ENCODE measurements at places on chromosomes 3 and 15.

DNA sequence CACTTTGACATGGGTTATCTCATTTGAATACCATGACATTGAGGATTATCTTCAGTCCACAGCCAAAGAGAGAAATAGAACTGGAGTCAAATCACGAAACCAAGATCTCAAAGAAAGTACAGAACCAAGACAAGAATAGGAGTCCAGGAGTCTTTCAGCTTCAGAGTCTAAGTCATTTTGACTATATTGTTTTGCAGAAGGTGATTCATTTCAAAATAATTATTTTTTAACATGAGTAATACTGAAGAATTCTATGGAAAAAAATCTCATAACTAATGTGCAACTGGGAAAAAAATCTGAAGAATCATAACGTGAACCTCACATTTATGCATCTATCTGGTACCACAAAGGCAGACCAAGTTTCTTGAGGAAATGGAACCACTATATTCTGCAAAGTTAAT, 60.3 kb downstream of the UBE3A start:
- DNase-seq, result no peak

DNA sequence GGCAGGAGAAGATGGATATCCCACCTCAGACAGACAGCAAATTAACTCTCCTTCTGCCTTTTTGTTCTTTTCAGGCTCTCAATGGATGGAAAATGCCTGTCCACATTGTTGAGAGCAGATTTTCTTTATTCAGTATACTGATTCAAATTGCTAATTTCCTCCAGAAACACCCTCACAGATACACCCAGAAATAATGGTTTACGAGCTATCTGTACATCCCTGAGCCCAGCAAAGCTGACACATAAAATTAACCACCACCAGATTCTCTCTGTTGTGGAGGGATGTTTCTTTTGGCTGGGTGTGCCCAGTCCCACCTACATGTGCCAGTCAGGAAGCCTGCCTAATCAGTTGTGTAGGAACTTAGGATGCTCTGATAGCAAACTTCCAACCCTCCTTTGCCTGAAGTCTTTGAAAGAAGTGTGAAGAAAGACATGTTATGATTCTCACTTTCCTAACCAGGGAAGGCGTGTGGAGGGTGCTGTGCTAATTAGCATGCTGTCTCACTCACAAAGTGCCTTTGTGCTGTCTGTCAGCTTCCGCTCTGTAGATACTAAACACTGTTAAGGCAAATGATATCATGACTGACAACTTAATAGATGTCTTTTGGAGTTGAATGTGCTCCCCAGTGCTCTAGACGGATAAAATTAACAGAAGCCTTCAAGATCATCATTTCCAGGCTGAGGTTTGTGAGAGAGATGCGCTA, 208.5 kb downstream of the CLSTN2 start:
- no peak for DNase-seq

DNA sequence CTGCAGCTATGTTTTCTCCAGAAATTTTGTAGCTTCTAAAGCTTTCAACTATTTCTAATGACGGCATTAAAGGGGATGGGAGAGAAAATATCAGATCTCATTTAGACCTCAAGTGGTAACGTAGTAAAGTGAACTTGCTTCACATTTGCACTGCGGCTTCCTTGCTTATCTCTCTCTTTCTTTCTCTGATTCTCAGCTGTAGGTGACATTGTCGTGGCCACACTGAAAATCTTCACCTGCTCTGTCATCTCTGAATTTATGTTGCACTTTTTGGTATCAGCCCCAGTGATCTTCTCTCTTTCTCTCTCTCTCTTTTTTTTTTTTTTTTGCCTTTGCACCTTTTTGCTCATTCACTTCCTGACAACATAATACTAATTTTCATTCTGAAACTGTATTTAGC, 254.1 kb upstream of the SATB1 start:
- no peak for DNase-seq

GRCh38 chr15:77412972-77413698, 6.8 kb downstream of the PEAK1 start:
- DNase-seq, result no peak

DNA sequence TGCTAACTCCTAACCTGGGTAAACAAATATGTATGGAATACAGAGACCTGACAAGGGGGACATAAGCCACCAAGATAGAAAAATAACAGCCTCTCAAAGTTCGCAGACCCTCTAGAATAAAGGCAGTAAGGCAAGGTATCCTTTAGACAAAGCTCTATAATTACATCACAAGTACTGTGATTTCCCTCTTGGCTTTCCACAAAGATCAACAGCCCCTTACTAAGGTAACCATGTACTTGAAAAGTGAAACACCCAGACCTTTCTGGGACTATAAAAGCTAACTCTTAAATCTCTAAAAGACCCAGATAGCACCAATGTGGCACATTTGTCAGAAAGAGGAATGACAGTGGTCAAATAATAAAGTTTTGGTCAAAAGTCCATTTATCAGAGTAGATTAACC, 51.9 kb downstream of the TBL1XR1 start:
- DNase-seq, result no peak

DNA sequence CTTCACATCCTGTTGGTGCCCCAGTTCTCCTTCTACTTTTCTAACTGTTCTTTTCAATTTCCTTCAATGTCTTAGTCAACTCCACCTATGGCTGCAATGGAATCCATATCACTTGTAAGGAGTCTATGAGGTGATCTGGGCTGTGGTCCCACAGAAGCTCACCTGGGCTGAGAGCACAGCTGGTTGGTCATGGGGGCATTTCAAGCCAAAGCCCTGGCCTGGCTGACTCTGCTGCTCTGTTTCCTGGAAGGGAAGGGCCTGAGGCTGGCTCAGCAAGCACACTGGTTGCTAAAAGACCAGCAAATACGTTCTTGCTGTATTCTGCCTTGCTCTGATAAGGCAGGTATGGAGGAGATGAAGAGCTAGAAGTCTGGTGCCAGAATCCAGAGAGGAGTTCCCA, 29.0 kb downstream of the AMOTL2 start:
- no peak for DNase-seq

DNA sequence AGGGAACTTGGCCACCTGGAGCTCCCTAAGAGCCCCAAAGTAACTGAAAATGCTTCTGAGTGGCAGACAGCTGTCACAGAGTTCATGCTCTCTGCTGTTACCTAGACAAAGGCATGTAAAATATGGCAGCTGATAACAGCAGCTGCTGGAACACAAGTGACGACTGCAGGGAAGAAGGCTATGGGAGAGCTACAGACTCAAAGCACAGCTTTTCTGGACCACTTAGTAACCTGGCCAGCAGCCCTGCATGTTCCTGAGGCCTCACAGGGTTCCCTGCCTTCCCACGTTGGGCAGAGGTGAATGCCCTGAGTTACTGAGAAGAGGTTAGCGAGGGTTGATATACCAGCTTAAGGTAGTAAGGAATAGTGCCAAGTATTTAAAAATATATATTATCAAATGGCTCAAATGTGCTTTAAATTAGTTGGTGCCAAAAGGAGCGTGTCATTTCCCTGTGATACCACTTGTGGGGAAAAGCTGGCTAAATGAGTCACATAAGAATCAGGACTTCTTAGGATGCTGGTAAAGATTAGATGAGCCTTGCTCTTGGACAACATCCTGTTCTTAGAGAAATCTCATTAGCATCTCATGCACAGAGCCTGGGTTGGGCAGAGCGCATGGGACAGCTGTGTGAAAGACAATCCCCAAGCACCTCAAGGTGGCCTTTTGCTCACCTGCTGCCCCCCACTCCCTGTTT, 76.4 kb upstream of the SCN5A start:
- no peak for DNase-seq

GRCh38 chr15:88255484-88256278, 858 bp downstream of the NTRK3 start:
- DNase-seq, result no peak

DNA sequence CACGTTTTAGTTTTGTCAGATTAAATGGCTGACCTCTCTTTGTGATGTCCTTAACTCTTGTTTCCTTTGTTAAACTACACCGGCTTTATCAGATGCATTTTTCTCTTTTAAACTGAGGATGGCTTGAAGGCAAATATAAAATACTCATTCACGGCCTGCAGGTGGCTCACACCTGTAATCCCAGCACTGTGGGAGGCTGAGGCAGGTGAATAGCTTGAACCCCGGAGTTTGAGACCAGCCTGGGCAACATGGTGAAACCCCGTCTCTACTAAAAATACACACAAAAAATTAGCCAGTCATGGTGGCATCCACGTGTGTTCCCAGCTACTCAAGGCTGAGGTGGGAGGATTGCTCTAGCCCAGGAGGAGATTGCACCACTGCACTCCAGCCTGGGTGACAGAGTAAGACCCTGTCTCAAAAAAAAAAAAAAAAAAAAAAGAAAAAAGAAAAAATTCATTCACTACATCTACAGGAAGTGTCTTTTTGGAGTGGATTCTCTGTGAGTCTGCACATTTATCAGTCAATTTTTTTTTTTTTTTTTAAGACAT, 34.7 kb upstream of the SACM1L start:
- DNase-seq, result no peak

DNA sequence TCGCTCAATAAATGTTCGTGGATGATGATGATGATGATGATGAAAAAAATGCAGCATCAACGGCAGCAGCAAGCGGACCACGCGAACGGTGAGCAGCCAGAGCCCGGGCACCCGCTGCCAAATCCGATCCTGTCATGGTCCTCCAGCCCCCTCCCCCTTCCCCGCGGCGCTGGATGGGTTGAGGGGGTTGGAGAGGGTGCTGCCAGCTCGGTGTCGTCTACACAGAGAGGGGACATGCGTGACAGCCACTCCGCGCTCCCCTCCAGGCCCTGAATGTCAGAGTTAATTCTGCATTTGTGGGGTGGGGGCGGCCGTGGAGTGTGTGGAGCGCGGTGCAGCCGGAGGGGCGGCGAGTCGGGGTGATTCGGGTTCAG, 722 bp downstream of the CACNA1D start:
- no peak for DNase-seq

DNA sequence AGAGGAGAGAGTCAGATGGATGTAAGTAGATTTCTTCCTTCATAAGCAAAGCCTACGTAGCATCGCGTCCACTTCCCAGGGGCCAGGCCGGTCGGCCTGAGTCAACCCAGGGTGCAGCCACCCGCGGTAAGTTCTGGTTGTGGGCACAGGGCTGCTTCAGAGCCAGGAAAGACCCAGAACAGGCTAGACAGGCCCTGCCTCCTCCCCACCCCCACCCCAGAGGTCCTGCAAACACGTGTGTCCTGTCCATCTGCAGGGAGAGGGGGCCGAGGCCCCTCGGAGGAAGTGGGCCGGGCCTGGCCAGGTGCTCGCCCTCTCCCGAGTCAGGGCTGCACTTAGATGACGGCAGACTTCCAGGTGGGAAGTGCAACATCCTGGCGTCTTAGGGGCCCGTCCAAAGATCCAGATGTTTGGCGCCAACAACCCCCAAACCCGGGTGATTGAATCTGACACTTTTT, 100.8 kb upstream of the ALDH1A3 start:
- no peak for DNase-seq

DNA sequence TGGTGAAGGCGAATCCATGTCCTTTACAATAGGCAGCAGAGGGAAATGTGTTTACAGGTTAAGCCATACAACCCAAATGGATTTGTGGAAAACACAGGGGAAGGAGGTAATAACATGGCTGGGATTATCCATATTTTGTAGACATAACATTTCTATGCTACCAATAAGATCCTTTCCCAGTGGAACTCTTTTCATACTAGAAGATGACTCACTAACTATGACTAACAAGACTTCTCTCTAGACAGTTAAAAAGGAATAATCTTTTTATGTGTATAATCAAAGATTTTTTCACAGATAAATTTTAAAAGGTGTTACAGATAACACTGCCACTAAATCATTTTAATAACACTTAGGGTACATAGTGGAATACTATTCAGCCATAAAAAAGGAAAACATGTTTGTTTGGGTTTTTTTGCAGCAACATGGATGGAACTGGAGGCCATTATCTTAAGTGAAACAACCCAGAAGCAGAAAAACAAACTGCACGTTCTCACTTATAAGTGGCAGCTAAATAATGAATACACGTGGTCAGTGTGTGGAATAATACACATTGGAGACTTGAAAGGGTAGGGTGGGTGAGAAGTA, 39.6 kb downstream of the VPS13C start:
- no peak for DNase-seq

GRCh38 chr3:196274585-196274984, 12.9 kb downstream of the PCYT1A start:
- peak; percentile 18 for DNase-seq

DNA sequence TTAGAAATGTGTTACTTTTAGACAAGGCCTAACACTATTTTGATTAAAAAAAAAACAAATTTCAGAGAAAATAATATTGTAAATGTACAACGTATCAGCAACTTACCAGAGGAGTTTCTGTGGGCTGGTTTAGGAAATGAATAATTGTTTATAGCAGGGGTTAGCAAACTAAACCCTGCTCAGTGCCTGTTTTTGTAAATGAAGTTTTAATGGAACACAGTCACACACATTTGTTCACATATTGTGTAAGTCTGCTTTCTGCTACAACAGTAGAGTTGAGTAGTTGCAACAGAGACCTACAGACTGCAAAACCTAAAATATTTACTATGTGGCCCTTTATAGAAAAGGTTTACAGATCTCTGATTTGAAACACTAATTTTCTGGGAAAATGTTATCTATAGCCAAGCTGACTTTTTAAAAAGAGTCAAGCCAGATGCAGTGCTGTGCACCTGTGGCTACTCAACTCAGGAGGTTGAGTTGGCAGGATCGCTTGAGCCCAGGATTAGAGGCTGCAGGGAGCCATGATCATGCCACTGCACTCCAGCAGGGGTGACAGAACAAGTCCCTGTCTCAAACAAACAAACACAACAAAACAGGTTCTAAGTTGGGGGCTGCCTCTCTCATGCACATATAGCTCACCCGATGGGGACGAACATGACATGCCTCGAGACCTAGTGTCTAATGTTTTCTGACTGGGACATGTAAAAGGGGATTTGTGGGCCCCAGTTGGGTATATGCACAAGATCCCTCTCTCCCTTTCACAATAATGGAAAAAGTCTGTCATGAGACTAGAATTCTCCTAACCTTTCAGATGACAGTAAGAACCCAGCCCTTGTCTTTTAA, 182.5 kb downstream of the TNIK start:
- no peak for DNase-seq

GRCh38 chr3:50251220-50251619, 15.2 kb downstream of the GNAI2 start:
- DNase-seq, result no peak

DNA sequence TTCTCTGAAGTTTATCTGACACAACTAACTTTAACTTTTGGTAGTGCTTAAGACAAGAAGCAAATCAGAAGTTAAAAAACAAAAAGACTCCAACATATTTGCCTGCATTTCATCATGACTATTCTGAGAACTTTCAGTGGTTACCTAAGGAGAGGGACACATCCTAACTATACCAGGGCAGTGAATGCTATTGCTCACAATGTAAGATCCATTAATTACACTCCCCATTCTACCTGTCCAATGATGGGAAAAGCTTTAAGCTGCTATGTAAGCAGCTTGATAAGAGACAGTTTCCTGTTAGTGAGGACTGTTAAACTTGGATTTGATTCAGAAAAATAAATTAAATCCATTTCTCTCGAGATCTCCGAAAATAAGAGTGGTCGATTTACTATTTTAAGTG, 37.5 kb downstream of the SERPINI1 start:
- DNase-seq, result no peak

GRCh38 chr15:81001152-81002008, 657 bp downstream of the TLNRD1 start:
- no peak for DNase-seq
